Colonic mucosa (tissue), 4 donors: ENCODE measurements at places on chromosomes 4 and X. TPM values are rescaled to one million over a fixed set of nuclear protein-coding genes. Genes with fewer than 3 reads are reported as not detected.

The IBSP gene
- not detected for total RNA-seq

The SERPINA7 gene
- total RNA-seq: 0.62 TPM

The TMEM156 gene
- total RNA-seq: 0.77 TPM

The TBX22 gene
- total RNA-seq: not detected

The SGMS2 gene
- total RNA-seq: 49.1 TPM

The SPATA4 gene
- not detected for total RNA-seq

The LEF1 gene
- 2.1 TPM for total RNA-seq

The USP27X gene
- 1.0 TPM for total RNA-seq

The ANKRD37 gene
- total RNA-seq: 17.3 TPM

The BRS3 gene
- not detected for total RNA-seq

The GLOD5 gene
- total RNA-seq: 4.0 TPM

DNA sequence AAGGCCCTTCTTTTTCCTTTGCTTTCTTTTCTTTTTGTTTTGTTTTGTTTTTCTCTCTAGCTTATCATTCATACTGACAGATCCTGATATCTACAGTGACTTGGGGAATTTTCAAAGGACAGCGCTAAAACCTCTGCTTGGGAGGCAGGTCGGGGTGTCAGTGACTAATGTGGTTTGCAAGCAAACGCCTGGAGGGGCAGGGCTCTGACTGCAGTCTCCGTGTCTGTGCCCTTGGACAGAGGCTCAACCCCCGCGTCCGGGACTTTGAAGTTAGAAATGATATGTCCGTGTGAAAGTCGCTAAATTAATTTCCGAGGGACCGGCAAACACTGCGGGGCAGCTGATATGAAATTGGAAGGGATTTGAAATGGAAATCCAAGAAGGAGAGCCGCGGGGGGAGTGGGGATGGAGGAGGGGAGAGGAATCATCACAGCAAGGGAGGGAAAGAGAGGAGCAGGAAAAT, 312.4 kb downstream of the DHRSX start:
- H3K4me3 ChIP-seq: no peak overlapping the region
- no peaks in the 10 kb centered on the region for H3K4me1 ChIP-seq
- no peak for DNase-seq
- H3K27me3 ChIP-seq: no peaks in the 10 kb centered on the region

DNA sequence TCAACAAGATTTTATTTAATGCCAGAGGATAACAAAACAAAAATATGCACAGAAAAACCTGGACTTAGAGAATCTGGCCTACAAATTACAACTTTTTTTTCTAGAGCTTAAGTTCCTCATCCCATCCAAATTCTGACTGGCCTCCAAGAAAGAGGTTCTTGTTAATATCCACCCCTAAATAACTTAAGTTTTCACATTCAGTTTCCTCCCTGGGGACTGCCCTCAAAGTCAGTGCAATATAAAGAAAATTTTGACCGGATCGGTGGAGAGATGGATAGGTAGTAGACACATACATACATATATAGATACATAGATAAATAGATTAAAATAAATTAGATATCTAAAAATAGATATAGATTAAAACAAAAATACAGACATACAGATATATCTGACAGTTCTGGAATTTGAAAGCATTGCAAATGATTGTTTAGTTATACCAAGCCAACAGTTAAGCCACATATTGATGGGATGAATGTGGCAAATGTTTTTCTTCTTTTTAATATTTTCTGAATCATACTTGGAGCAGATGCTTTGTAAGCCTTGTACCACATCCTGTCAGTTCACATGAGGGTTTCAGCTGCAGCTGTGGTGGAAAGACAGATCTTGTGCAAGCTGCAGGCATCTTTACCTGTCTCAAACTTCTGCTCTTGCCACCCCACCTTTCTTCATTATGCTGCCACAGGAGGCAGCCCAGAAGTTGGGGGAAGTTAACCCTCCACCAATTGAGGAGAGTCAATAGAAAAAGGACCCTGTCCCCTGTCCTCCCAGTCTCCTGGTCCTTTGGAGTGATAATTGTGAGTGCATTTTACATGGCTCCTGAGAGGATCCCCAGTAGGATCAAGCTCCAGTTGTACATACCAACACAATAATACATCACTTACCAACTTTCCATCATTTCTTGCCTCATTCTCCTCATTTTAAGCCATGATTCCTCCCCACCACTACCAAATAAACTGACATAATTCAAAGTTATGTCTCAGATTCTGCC, 58.5 kb upstream of the PRDM8 start:
- no peak overlapping the region for H3K4me3 ChIP-seq
- H3K4me1 ChIP-seq: no peaks in the 10 kb centered on the region
- H3K36me3 ChIP-seq: no peaks in the 10 kb centered on the region
- H3K27ac ChIP-seq: no peak overlapping the region

GRCh38 chrX:96770315-96770714, 85.7 kb downstream of the DIAPH2 start:
- H3K27me3 ChIP-seq: no peaks in the 10 kb centered on the region
- no peaks in the 10 kb centered on the region for H3K4me1 ChIP-seq
- H3K27ac ChIP-seq: no peak overlapping the region
- no peak for DNase-seq

DNA sequence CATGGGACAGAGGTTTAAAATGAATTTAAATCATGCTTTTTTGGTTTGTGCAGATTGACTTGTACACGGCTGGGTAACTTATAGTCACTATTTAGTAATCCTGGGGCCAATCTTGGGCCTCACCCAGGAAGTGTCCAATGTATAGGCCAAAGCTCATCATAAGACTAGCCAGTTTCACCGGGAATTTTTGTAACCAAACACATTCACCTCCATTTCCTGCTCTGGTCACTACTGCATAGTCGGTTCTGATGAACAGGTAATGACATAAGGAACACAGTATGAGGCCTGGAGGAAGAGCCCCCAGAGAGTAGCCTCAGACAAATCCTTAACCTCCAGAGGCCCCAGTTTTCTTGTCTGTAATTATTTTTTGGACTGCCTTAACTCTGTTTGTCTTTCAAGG, 81.9 kb downstream of the HPRT1 start:
- no peak for DNase-seq
- no peak overlapping the region for H3K27ac ChIP-seq
- no peaks in the 10 kb centered on the region for H3K4me1 ChIP-seq
- H3K27me3 ChIP-seq: peaks cover 27% of the 10 kb centered on the region
- no peak overlapping the region for H3K4me3 ChIP-seq

GRCh38 chrX:22063284-22063683, 31.2 kb downstream of the PHEX start:
- H3K36me3 ChIP-seq: no peaks in the 10 kb centered on the region
- H3K4me1 ChIP-seq: no peaks in the 10 kb centered on the region
- H3K27me3 ChIP-seq: no peaks in the 10 kb centered on the region
- no peak overlapping the region for H3K27ac ChIP-seq
- no peak overlapping the region for H3K4me3 ChIP-seq

GRCh38 chrX:154046031-154046781, 26.5 kb upstream of the IRAK1 start:
- H3K27me3 ChIP-seq: no peaks in the 10 kb centered on the region
- no peak overlapping the region for H3K27ac ChIP-seq
- DNase-seq: no peak
- H3K4me1 ChIP-seq: no peaks in the 10 kb centered on the region
- H3K36me3 ChIP-seq: no peaks in the 10 kb centered on the region

- no peaks in the 10 kb centered on the region for H3K4me1 ChIP-seq
- H3K27ac ChIP-seq: no peak overlapping the region
- H3K27me3 ChIP-seq: no peaks in the 10 kb centered on the region
- no peak for DNase-seq
- H3K36me3 ChIP-seq: no peaks in the 10 kb centered on the region
- H3K4me3 ChIP-seq: no peak overlapping the region
Observed at GRCh38 chrX:28010875-28011274, 29.6 kb upstream of the DCAF8L1 start.

DNA sequence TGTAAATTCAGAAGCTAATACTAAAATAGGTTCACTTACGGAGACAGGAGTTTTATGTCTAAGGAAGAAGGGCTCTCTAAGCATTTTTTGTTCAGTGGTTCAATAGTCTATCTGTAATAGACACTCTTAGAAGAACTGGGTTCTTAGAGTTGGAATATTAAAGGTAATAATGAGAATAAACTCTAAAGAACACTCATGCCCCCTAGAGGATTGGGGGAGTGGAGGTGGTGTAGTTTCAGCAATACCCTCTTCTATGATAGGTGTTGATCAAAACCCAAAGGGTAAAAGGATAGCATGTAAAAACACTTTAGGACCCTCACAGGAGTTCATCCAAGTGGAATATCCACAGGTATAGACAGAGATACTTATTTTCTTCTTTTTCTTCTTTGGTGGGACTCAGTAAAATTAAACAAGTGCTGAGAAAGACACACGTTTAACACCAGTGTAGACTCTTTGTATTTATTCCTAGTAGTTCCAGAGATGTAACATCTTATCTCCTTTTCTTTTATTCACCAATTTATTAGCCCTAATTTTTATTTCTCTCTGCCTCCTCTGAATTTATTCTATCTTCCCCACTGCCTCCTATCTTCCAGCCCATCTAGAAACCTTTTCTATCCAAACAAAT, 25.7 kb upstream of the MND1 start:
- H3K27ac ChIP-seq: no peak overlapping the region
- H3K27me3 ChIP-seq: no peaks in the 10 kb centered on the region
- no peaks in the 10 kb centered on the region for H3K4me1 ChIP-seq
- DNase-seq: no peak
- no peaks in the 10 kb centered on the region for H3K36me3 ChIP-seq

GRCh38 chrX:39900777-39901170, 197.0 kb downstream of the BCOR start:
- no peaks in the 10 kb centered on the region for H3K36me3 ChIP-seq
- no peak overlapping the region for H3K4me3 ChIP-seq
- DNase-seq: no peak
- no peaks in the 10 kb centered on the region for H3K27me3 ChIP-seq
- no peak overlapping the region for H3K27ac ChIP-seq

DNA sequence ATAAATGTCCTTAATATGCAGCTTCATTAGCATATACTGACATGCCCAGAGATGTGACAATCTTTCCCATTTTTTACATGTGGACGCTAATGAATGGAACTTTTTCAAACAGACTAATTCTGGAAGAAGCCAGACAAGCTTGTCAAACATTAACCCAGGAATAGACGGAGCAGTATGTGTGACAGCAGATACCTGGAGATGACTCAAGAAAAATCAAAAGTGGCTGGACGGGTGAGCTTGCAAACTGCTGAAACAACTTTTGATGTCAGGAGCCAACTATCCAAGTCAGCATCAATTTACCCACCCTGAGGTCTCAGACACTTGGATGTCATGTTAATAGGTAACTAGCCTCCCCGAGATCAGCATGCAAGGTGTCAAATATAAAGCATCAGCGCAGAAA, 183.0 kb downstream of the PACRGL start:
- no peak overlapping the region for H3K27ac ChIP-seq
- H3K27me3 ChIP-seq: no peaks in the 10 kb centered on the region
- H3K36me3 ChIP-seq: no peaks in the 10 kb centered on the region
- no peak for DNase-seq
- no peaks in the 10 kb centered on the region for H3K4me1 ChIP-seq

- H3K36me3 ChIP-seq: no peaks in the 10 kb centered on the region
- H3K4me3 ChIP-seq: no peak overlapping the region
- H3K4me1 ChIP-seq: no peaks in the 10 kb centered on the region
- H3K27ac ChIP-seq: no peak overlapping the region
- DNase-seq: no peak
Observed at GRCh38 chr4:15544248-15544729, 74.6 kb downstream of the CC2D2A start.
